ENCODE measurements at places on chromosomes 5 and 9. TPM values are rescaled to one million over a fixed set of nuclear protein-coding genes. Genes with fewer than 3 reads are reported as not detected.

DNA sequence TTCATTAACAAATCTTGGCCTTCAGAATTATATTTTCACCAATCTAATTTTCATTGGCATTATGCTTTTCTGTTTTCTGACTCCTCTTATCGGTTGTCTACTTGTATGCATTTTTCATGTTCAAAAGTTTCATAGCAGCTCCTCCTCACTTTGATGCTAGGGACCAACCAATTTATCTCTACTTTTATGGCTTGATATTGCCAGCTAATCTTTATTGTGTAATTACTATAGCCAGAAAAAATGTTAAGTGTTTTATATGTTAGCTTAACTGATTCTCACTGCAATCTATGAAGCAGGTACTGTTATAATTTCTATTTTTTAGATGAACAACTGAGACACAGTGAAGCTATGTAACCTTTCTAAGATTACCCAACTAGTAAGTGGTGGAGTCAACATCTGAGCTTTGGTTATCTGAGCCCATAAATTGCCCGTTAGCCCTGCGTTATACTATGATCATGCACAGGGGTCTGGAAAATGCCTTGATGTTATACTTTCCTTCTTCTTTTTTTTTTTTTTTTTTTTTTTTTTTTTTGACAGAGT, 34.4 kb upstream of the TNC start:
- no peaks in the 10 kb centered on the region for H3K4me1 ChIP-seq
- H3K27me3 ChIP-seq: no peaks in the 10 kb centered on the region
- H3K36me3 ChIP-seq: no peaks in the 10 kb centered on the region

GRCh38 chr9:21779397-21779796, 23.0 kb upstream of the MTAP start:
- H3K27ac ChIP-seq: no peak overlapping the region
- no peaks in the 10 kb centered on the region for H3K27me3 ChIP-seq
- no peaks in the 10 kb centered on the region for H3K36me3 ChIP-seq
- H3K4me3 ChIP-seq: no peak overlapping the region
- no peak for DNase-seq

- H3K4me1 ChIP-seq: no peaks in the 10 kb centered on the region
- H3K27ac ChIP-seq: no peak overlapping the region
- peak; percentile 42 for DNase-seq
- H3K36me3 ChIP-seq: no peaks in the 10 kb centered on the region
- no peaks in the 10 kb centered on the region for H3K27me3 ChIP-seq
These were observed 87.6 kb downstream of the ADAMTS6 start for GRCh38 chr5:65394087-65394486.

DNA sequence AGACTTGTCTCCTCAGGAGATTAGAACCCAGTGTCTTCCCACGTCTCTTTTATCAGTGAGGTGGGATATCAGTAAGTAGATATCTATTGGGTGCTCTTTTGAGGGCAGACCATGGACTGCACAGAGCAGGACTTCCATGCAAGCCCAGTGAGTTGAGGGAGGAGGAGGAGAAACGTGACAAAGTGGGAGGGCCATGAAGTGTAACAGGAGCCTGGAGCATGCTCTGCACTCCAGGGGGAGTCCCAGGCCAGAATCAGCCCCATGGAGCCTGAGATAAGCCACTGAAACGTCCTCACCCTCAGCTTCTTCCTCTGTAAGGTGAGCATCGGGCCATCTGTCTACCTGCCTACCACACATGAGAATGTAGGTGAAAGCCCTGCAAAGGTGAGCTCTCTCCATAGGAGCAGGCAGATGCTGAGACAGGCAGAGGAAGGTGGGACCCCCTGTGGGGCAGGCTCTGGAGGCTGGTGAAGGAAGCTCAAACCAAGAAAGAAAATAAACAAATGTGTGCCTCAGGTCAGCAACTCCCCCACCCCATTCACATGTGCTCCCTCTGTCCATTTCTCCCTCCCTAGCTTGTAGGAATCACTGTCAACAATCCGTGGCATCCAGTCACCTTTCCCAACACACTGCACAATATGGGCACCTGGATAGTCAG, 87.4 kb downstream of the NRG2 start:
- H3K36me3 ChIP-seq: no peaks in the 10 kb centered on the region
- no peak overlapping the region for H3K4me3 ChIP-seq
- no peak overlapping the region for H3K27ac ChIP-seq
- no peaks in the 10 kb centered on the region for H3K27me3 ChIP-seq
- H3K4me1 ChIP-seq: no peaks in the 10 kb centered on the region
- DNase-seq: no peak

- H3K27me3 ChIP-seq: no peaks in the 10 kb centered on the region
- no peak overlapping the region for H3K4me3 ChIP-seq
- H3K27ac ChIP-seq: no peak overlapping the region
- no peaks in the 10 kb centered on the region for H3K36me3 ChIP-seq
These were observed 31.6 kb downstream of the TAF11L14 start for GRCh38 chr5:17665836-17666235.

DNA sequence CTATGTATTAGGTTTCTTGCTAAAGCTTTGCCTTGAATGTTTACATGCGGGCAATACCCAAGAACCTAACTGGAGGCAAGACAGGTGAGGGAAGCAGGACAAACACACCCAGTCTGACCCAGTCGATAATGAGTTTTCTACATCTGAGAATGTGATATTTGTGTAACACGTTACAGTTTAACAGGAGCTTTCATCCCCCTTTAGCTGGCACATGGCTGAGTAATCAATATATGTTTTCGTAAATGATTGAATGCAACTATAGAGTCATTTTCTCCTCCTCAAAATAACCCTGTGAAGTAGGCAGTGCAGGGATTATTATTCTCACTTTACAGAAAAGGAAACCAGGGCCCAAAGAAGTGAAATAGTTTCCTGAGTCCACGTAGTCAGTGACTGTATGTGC, 84.7 kb upstream of the HTR4 start:
- DNase-seq: no peak
- H3K27me3 ChIP-seq: no peaks in the 10 kb centered on the region
- H3K4me3 ChIP-seq: no peak overlapping the region
- H3K4me1 ChIP-seq: no peaks in the 10 kb centered on the region
- H3K27ac ChIP-seq: no peak overlapping the region

GRCh38 chr9:76603448-76603895, 144.5 kb downstream of the GCNT1 start:
- H3K27ac ChIP-seq: no peak overlapping the region
- no peaks in the 10 kb centered on the region for H3K27me3 ChIP-seq
- H3K4me1 ChIP-seq: no peaks in the 10 kb centered on the region
- DNase-seq: no peak
- no peaks in the 10 kb centered on the region for H3K36me3 ChIP-seq

DNA sequence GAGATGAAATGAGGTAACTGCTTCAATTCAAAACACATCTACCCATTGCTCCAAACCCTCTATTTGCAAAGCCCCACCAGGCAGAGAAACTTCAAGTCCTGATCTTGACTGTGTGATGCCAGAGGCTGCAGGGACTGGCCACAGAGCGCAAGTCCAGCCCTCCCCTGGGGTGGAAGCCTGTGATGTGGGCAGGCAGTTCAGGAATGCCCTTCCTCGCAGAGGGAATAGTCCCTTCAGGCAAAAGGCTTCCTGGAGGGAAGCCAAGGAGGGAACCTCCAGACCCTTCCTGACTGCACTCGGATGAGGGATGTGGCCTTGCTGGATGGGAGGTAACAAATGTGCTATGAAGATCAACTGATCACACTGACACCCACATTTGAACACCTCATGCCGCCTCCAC, 131.2 kb downstream of the SLIT3 start:
- no peak overlapping the region for H3K27ac ChIP-seq
- DNase-seq: no peak

GRCh38 chr9:133572821-133573361, 36.3 kb downstream of the FAM163B start:
- no peaks in the 10 kb centered on the region for H3K36me3 ChIP-seq
- H3K4me3 ChIP-seq: no peak overlapping the region
- no peak overlapping the region for H3K27ac ChIP-seq
- no peaks in the 10 kb centered on the region for H3K4me1 ChIP-seq
- no peaks in the 10 kb centered on the region for H3K27me3 ChIP-seq

DNA sequence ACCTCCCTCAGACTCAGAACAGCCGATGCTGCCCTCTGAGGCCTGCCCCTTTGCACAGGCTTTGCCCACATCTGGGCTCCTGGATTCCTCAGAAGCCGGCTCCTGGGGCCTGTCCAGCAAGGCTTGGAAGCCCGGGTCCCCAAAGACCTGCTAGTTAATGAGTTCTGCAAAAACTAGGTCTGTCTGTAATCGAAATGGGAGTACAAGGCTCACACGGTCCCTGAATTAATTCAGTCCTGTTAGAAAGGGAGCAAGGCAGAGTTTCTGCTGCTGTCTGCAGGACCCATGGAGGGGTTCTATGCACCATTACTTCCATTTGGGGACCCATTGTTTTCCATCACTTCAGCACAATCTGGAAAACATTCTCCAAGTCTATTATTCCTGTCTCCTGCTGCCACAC, 221.8 kb downstream of the MELK start:
- no peaks in the 10 kb centered on the region for H3K4me1 ChIP-seq
- no peaks in the 10 kb centered on the region for H3K27me3 ChIP-seq
- H3K27ac ChIP-seq: no peak overlapping the region
- H3K36me3 ChIP-seq: no peaks in the 10 kb centered on the region
- no peak for DNase-seq

- no peak overlapping the region for H3K27ac ChIP-seq
- peaks cover 9% of the 10 kb centered on the region for H3K27me3 ChIP-seq
- H3K36me3 ChIP-seq: no peaks in the 10 kb centered on the region
- no peaks in the 10 kb centered on the region for H3K4me1 ChIP-seq
- peak; percentile 8 for DNase-seq
These were observed 2.5 kb upstream of the NKD2 start for GRCh38 chr5:1005904-1006655.

- DNase-seq: peak; percentile 51
- H3K4me3 ChIP-seq: no peak overlapping the region
- H3K27ac ChIP-seq: peak overlapping the region; percentile 35
- no peaks in the 10 kb centered on the region for H3K27me3 ChIP-seq
- no peaks in the 10 kb centered on the region for H3K4me1 ChIP-seq
These were observed 14.5 kb upstream of the TGFBI start for GRCh38 chr5:136014049-136015002.

GRCh38 chr9:83447351-83447750, 90.8 kb downstream of the FRMD3 start:
- H3K27me3 ChIP-seq: no peaks in the 10 kb centered on the region
- no peak overlapping the region for H3K27ac ChIP-seq
- no peaks in the 10 kb centered on the region for H3K36me3 ChIP-seq
- no peaks in the 10 kb centered on the region for H3K4me1 ChIP-seq

DNA sequence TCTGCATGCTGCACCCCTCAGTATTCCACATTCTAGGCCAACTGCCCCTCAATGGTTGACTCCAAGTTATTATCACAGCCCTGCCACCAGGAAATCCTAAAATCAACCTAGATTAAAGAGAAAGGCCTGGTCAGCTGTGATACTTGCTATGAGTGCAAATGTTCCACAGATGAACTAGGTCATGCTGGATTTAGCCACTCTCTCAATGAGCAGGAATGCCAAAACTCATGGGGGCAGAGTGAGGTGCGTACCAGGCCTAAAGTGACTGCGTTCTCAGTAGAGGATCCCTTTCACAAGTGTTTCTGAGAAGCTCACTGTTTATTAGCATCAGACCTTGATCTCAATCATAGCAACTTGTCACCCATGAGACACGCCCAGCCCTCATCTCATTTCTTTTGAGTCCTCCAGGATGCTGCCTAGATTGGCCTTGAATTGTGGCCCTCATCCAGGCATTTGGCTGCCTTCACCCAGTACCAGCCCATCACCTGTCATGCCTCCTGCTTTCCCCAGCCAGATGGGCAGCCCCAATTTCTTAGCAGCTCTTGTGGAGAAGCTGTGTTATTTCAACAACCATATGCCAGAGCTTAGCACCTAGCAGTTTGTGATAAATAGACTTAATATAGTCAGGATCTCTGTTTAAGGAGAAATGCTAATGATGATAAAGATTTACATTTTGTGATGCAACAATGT, 383.9 kb downstream of the CTNND2 start:
- no peaks in the 10 kb centered on the region for H3K36me3 ChIP-seq
- no peak overlapping the region for H3K4me3 ChIP-seq
- H3K4me1 ChIP-seq: no peaks in the 10 kb centered on the region
- no peak for DNase-seq
- no peak overlapping the region for H3K27ac ChIP-seq

GRCh38 chr9:71364186-71364955, 242.9 kb upstream of the TRPM3 start:
- H3K4me1 ChIP-seq: no peaks in the 10 kb centered on the region
- no peaks in the 10 kb centered on the region for H3K27me3 ChIP-seq
- no peaks in the 10 kb centered on the region for H3K36me3 ChIP-seq
- DNase-seq: no peak
- H3K4me3 ChIP-seq: no peak overlapping the region

DNA sequence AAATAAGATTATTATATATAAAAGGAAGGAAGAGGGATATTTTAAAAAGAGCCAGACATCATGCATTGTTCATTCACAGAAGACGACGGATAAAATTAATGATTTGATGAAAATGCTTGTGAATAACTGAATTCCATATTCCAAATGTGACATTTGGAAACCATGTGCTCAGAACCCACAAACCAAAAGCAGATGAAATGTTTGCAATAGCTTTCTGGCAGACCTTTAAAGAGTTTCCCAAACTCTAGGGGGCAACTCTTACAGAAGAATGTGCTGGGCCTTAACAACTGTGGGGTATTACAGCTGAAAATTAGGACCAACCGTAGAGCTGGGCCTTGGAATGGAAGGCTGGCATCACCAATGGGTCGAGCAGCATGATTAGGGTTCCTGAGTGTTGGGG, 471.0 kb downstream of the EFNA5 start:
- no peaks in the 10 kb centered on the region for H3K4me1 ChIP-seq
- no peak overlapping the region for H3K4me3 ChIP-seq
- H3K27me3 ChIP-seq: no peaks in the 10 kb centered on the region
- no peaks in the 10 kb centered on the region for H3K36me3 ChIP-seq

GRCh38 chr9:134435550-134436378, 109.5 kb downstream of the RXRA start:
- H3K4me1 ChIP-seq: peaks cover 10% of the 10 kb centered on the region
- no peak for DNase-seq
- H3K4me3 ChIP-seq: no peak overlapping the region
- H3K27ac ChIP-seq: peak overlapping the region; percentile 85
- H3K36me3 ChIP-seq: no peaks in the 10 kb centered on the region

- no peak overlapping the region for H3K4me3 ChIP-seq
- no peak overlapping the region for H3K27ac ChIP-seq
- H3K4me1 ChIP-seq: no peaks in the 10 kb centered on the region
- DNase-seq: no peak
These were observed 4.3 kb upstream of the HAPLN1 start for GRCh38 chr5:83724935-83725334.

GRCh38 chr9:127446713-127447415, 4.3 kb downstream of the RPL12 start:
- no peak for DNase-seq
- no peaks in the 10 kb centered on the region for H3K27me3 ChIP-seq
- no peak overlapping the region for H3K4me3 ChIP-seq
- no peaks in the 10 kb centered on the region for H3K36me3 ChIP-seq
- H3K27ac ChIP-seq: no peak overlapping the region

The SOX30 gene
- not detected for total RNA-seq

The AMBP gene
- 1.3 TPM for total RNA-seq

The PCDHA1 gene
- total RNA-seq: not detected

The CER1 gene
- 0.97 TPM for total RNA-seq

The TXNDC8 gene
- total RNA-seq: not detected

The NR2F1-AS1 gene
- total RNA-seq: 4.4 TPM

The PCAT7 gene
- total RNA-seq: not detected

The FOXI1 gene
- total RNA-seq: not detected

The DNAJC25 gene
- total RNA-seq: 24.7 TPM

The SPATA31C1 gene
- total RNA-seq: 0.21 TPM
